ENCODE measurements at places on chromosomes 12 and 14.

DNA sequence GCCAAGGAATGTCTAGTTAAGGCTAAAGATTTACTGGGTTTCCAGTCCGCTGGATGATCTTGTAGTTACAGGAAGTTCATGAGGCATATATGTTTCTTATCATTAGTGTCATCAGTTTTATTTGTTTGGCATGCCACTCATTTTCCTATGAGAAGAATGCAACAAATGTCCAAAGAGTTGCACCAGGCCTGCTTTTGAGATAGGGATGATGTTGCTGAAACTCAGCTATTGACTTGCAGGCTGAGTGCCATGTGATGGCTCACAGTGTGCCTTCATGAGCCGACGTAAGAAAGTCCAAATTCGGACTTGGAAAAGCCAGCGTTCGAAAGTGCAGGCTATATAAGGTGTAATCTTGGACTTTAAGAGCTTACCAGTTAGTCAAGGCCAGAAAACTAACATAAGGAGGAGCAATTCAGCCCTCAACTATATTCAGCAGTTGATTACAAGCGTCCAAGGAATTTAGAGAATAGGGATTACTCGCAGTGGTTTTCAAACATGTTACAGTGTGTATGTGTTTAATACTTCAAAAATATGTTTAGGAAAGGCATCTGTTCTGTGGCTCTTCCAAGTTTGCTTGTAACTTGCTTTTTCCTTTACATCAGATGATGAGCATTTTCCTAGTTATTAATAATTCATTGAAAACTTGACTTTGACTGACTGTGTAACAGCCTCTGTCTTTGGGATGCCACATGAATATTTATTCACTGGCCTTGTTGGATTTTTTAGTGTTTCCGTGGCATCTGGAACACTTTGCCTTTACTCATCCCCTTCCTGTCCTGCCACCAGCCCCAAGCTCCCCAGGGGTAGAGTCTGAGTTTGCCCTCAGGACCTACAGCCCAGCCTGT lies 101.3 kb downstream of the LGMN start:
- no peak for DNase-seq

GRCh38 chr12:53989227-53990113 lies 4.5 kb downstream of the HOXC10 start:
- no peak for DNase-seq

GRCh38 chr12:53560351-53560750 lies 53.1 kb upstream of the NPFF start:
- DNase-seq: no peak

DNA sequence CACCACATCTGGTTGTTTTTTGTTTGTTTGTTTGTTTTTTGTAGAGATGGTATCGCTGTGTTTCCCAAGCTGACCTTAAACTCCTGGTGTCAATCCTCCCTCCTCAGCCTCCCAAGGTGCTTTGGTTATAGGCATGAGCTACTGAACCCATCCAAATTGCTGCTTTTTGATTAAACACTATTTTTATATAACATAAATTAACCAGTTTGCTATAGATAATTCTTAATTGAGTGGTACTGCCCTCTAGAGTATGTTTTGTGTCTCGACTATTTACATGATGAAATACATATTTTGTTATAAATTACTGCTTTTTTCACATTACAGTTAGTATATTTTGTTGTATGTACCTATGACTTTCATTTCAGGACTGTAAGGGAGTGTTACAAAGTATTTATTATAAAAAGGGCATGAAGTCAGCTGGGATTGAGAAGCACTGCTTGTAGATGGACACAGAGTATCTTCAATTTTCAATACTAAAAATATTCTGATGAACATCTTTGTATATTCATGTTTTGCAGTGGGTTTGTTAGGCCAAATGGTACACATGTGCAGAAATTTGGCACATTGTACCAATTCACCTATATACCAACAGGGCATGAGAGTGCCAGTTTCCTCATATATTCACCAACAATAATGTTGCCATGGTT lies 14.9 kb upstream of the SCAF11 start:
- DNase-seq: no peak

GRCh38 chr14:54823757-54824549 lies 78.7 kb downstream of the GCH1 start:
- DNase-seq: no peak

GRCh38 chr14:22689199-22689598 lies 45.0 kb upstream of the OR6J1 start:
- DNase-seq: no peak

GRCh38 chr14:21780429-21781084 lies 106.9 kb upstream of the OR4E1 start:
- no peak for DNase-seq
